ENCODE measurements at places on chromosomes 3 and 15.

DNA sequence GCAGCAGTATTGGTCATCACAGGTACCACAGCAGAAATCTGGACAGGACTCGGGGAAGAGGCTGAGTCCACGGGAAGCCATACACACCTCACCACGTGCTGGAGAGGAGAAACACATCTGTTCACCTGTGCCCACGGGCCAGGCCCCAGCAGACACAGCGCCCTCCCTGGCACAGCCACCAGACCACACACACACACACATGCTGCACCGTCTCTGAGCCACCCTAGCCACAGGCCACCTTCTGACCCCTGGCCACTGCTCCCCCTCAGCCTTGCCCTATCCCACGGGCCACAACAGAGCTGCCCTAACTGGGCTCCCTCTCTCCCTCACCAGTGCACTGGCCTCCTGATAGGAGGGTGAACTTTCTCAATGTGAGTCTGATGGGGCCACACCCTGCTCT, 2.8 kb downstream of the SHISA5 start:
- no peak overlapping the region for H3K27ac ChIP-seq
- peaks cover 17% of the 10 kb centered on the region for H3K4me1 ChIP-seq
- H3K36me3 ChIP-seq = peaks cover 31% of the 10 kb centered on the region
- no peaks in the 10 kb centered on the region for H3K27me3 ChIP-seq
- DNase-seq = no peak

GRCh38 chr3:139994891-139995290, 59.9 kb downstream of the CLSTN2 start:
- H3K27ac ChIP-seq = no peak overlapping the region
- no peaks in the 10 kb centered on the region for H3K36me3 ChIP-seq

DNA sequence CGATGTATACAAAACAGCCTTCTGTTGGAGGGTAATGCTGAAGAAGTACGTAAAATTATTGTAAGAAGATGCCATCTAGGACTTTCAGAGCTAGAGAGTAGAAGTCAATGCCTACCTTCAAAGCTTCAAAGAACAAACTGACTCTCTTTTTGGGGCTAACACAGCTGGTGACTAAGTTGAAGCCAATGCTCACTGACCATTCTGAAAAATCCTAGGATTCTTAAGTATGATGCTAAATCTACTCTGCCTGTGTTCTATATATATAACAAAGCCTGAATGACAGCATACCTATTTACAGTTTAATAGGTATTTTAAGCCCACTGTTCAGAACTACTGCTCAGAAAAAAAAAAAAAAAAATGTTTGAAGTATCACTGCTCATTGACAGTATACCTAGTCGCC, 18.9 kb downstream of the ADPGK start:
- no peaks in the 10 kb centered on the region for H3K27me3 ChIP-seq
- no peak overlapping the region for H3K27ac ChIP-seq
- DNase-seq = no peak
- no peak overlapping the region for H3K4me3 ChIP-seq

DNA sequence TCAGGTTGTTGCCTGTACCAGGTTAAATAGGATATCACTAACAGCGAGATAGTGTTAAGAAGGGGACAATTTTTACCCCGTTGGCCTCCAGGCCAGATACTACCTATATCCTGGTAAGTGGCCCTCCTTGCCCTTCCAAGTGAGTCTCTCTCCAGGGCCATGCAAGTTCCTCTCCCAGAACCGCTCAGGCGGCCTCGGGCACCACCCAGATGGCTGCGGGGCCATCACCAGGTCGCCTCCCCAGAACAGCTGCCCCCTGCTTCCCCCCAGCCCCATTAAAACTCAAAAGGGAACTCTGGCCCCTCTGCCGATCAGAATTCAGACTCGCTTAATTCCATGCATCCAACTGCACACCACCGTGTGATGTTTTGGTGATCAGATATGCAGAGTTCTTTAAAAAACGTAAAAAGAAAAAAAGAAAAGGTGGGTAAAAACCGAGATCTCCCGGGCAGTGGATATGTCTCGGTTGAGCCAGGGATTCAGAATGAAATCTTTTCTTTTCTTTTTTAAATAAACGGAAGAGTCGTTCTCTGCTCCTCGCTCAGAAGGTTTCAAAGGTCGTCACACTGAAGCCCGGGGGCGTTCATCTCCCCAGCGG, 1.9 kb upstream of the TRIM71 start:
- no peak for DNase-seq
- H3K27me3 ChIP-seq = no peaks in the 10 kb centered on the region
- H3K36me3 ChIP-seq = no peaks in the 10 kb centered on the region
- H3K4me3 ChIP-seq = no peak overlapping the region
- no peak overlapping the region for H3K27ac ChIP-seq

DNA sequence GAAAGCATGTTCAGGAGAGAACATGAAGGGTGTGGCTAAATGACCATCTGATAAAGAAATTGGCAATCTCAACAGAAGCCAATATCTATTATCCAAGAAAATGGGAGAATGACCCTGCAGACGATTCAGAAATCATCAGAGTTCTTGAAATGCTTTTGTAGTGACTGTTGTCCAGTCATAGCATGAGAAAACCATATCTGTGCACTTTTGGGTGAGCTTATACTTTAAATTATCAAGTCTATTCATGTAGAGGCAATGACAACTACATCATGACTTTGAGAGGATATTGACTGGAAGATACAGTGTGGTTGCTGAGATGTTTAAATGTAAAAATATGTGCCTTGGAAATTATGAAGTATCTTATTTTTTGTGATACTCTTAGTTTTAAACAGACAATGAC, 57.6 kb upstream of the AZI2 start:
- H3K27ac ChIP-seq = no peak overlapping the region
- no peak overlapping the region for H3K4me3 ChIP-seq
- H3K27me3 ChIP-seq = no peaks in the 10 kb centered on the region
- no peaks in the 10 kb centered on the region for H3K36me3 ChIP-seq

- H3K4me3 ChIP-seq = no peak overlapping the region
- H3K27me3 ChIP-seq = no peaks in the 10 kb centered on the region
- DNase-seq = no peak
- peaks cover 21% of the 10 kb centered on the region for H3K4me1 ChIP-seq
These were observed 37.9 kb downstream of the GLDN start for GRCh38 chr15:51379390-51379789.

DNA sequence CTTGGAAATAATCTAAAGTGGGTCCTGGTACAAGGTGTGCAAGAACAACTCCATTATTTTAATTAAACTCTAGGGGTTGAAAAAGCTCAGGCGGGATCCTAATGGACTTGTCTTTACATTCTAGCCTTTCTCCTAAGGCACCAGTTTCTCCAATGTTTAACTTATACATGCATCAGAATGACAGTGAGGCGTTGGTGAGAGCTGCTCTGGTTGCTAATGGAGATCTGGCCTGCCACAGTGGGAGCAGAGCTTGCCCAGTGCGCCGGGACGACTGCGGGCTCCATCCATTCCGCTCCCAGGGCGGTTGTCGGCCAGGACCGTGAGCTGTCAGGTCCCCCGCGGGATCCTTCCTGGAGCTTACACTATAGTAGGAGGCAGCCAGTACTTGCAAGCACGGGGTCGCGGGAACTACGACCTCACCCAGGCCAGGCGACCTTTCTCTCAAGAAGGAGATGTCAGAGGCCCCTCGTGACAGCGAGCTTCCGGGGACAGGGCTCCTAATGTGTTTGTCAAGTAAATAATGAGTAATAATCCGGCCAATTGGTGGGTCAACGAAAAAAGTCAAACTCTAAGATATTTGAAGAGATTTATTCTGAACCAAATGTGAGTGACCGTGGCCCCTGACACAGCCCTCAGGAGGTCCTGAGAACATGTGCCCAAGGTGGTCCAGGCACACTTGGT, 991 bp upstream of the HIGD1A start:
- H3K36me3 ChIP-seq = no peaks in the 10 kb centered on the region
- H3K4me3 ChIP-seq = peak overlapping the region; percentile 80
- peaks cover 29% of the 10 kb centered on the region for H3K4me1 ChIP-seq
- DNase-seq = peak; percentile 69
- peaks cover 2% of the 10 kb centered on the region for H3K27me3 ChIP-seq

GRCh38 chr3:125374501-125374995, 577 bp downstream of the ZNF148 start:
- peak; percentile 23 for DNase-seq
- H3K4me1 ChIP-seq = peaks cover 31% of the 10 kb centered on the region
- peak overlapping the region; percentile 95 for H3K27ac ChIP-seq
- no peaks in the 10 kb centered on the region for H3K27me3 ChIP-seq
- peak overlapping the region; percentile 92 for H3K4me3 ChIP-seq

DNA sequence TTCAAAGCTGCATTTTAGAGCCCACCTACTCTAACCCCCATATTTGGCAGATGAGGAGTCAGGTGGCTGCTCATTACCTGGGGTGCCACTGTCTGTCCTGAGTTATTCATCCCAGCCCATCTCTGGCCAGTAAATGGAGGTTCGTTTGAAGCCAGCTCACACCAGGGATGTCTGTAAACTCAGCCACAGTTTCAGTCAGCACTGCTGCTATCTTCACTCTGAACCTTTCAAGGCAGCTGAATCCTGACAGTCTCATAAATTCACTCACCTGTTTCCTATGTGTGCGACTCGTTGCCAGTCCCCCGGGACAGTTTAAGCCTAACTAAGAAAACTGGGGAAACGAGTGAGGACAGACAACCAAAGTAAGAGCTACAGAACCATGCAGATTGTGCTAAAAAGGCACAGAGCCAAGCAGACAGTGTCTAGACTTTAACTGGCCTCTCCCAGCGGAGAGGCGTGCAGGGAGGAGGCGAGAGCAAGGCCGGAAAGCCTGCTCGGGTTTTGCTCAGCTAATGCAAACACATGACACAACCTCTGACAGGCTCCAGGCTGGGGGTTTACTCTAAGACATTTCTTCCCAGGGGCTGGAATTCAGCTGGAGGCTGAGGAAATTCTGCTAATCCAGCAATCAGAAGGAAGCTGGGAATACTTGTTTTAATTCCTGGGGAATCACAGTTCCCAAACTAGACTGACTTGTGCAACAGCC, 12.0 kb downstream of the FSTL1 start:
- no peak overlapping the region for H3K4me3 ChIP-seq
- H3K36me3 ChIP-seq = no peaks in the 10 kb centered on the region
- no peaks in the 10 kb centered on the region for H3K27me3 ChIP-seq
- peaks cover 87% of the 10 kb centered on the region for H3K4me1 ChIP-seq

DNA sequence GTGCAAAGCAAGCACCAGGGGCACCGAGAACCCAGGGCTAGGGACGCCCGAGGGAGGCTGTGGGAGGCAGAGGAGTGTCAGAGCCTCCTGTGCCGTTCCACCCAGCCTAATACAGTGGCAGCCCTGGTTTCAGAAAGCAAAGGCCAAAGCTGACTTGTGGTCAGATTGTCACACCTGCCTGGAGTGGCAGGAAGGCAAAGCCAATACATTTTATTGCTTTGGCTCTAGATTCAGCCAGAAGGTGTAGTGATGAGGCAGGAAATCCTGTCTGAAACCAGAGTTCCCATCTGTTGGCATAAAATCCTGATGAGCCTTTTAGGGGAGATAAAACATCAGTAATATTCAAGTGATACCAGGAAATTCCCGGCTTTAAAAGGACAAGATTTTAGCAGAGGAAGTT, 168.3 kb downstream of the SLCO3A1 start:
- no peak for DNase-seq
- no peaks in the 10 kb centered on the region for H3K36me3 ChIP-seq
- no peaks in the 10 kb centered on the region for H3K27me3 ChIP-seq

- H3K4me1 ChIP-seq = no peaks in the 10 kb centered on the region
- H3K4me3 ChIP-seq = no peak overlapping the region
- H3K27ac ChIP-seq = no peak overlapping the region
- DNase-seq = peak; percentile 51
These were observed 97.1 kb upstream of the PRR20G start for GRCh38 chr3:127384717-127385539.

DNA sequence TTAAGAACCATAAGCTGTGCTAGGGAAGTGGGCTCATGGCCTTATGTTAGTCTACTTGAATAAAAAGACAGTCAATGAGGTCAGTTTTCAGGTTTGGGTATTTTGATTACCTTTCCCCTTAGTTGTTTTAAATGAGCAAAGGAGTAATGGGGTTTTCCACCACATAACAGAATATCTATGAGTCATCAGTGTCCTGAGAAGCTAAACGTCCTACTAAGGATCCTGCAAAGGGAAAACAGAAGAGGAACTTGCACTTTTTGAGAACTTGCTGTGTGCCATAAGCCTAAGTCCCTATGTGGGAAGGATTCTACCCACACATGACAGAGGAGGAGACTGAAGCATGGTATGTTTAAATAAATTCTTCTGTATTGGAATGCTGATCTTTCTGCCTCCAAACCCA, 292.8 kb upstream of the TMC3 start:
- no peaks in the 10 kb centered on the region for H3K36me3 ChIP-seq
- no peak overlapping the region for H3K4me3 ChIP-seq
- no peak overlapping the region for H3K27ac ChIP-seq
- no peak for DNase-seq
- no peaks in the 10 kb centered on the region for H3K27me3 ChIP-seq
- H3K4me1 ChIP-seq = no peaks in the 10 kb centered on the region

DNA sequence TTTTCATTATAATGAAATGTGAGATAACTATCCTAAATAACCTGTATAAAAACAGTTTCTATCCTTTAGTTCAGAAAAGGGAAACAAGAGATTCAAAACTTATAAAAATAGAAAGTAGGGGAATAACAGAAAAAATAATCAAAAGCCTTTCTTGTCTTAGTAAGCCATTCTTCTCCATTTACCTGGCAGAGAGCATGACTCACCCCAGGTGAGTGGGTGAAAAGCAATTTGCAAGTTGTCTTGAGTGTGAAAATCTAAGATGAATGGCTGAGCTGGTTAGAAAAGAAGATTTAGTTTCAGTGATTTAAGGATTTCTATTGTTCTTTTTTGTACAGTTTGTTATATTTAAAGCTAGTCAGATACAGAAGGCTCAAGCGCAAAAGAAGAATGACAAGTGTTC, 702.0 kb downstream of the GRM7 start:
- no peak for DNase-seq
- no peak overlapping the region for H3K4me3 ChIP-seq

- DNase-seq = no peak
- H3K27ac ChIP-seq = no peak overlapping the region
- no peaks in the 10 kb centered on the region for H3K36me3 ChIP-seq
- no peaks in the 10 kb centered on the region for H3K4me1 ChIP-seq
These were observed 502.1 kb upstream of the IL12A start for GRCh38 chr3:159486580-159486979.

DNA sequence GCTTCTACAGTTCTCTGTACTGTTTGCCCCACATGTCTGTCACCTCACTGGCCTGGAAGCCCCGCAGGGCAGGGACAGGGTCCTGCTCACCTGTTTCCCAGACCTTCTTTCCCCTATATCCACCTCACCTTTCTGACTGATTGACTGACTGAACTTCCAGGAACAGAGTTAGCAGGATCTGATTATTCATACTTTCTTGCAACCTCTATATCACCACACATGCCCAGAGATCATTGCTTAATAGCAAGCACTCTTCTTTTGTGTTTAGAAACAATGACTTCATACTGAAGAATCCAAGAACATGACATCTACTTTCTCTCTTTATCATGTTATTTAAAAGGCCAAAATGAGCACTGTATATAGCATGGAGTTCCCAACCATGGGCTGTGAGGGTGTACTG, 18.0 kb upstream of the CLEC3B start:
- no peak overlapping the region for H3K4me3 ChIP-seq
- DNase-seq = no peak
- H3K27ac ChIP-seq = no peak overlapping the region
